ENCODE measurements at places on chromosomes 5 and 9.

DNA sequence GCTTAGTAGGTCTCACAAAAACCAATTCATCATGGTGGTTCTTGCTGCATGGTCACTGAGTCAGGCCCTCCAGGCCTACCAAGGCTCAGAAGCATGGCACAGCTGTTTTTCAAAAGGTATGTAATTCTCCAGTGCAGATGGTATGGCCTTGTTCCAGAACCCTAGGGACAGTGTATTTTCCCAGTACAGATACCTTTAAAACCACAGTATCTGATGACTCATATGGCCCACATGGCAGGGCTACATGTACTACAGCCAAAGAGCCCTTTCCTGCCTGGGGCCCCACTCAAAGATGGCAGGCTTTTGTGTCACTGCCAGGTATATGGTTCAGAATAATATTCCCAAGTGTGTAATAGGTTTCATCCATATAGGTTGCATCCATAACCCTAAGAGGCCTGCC lies 16.5 kb downstream of the CSF2 start:
- no peak for DNase-seq

GRCh38 chr9:2872250-2872930 lies 28.5 kb upstream of the PUM3 start:
- no peak for DNase-seq

GRCh38 chr5:61631438-61631941 lies 299.4 kb downstream of the ZSWIM6 start:
- DNase-seq = peak; percentile 23

GRCh38 chr5:69049151-69049550 lies 44.7 kb upstream of the SLC30A5 start:
- no peak for DNase-seq

DNA sequence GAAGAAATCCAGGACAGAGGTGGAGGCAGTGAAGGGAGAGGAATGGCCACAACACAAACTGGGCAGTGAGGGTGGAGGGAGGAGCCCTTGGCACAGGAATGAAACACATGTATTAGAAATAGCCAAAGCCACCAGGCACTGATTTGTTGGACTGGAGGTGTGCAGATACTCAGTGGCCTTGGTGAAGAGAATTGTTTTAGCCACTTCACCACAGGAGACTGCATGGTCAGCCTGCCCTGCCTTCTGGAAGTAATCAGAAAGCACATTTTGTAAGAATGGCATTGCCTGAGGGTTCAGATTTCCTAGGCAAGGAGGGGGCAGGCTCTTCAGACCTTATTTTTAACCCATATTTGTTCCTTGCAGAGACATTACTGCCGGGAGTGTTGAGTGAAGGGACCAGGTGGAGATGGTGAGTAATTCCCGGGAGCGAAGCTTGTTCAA lies 2.2 kb downstream of the SGCD start:
- DNase-seq = no peak

DNA sequence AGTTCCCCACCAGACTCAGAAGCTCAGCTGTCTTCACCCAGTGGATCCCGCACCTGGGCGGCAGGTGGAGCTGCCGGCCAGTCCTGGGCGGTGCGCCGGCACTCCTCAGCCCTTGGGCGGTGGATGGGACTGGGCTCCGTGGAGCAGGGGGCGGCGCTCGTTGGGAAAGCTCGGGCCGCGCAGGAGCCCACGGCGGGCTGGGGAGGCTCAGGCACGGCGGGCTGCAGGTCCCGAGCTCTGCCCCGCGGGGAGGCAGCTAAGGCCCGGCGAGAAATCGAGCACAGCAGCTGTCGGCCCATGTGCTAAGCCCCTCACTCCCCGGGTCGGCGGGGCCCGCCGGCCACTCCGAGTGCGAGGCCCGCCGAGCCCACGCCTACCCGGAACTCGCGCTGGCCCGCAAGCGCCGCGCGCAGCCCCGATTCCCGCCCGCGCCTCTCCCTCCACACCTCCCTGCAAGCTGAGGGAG lies 560.0 kb downstream of the BRINP1 start:
- DNase-seq = no peak

- DNase-seq = peak; percentile 80
Observed at GRCh38 chr9:81690251-81690851, 1.0 kb upstream of the TLE1 start.

GRCh38 chr9:28696960-28697359 lies 1123.7 kb upstream of the C9orf72 start:
- DNase-seq = no peak

GRCh38 chr5:39992617-39993202 lies 567.9 kb upstream of the DAB2 start:
- DNase-seq = no peak

GRCh38 chr5:133978943-133979342 lies 10.5 kb upstream of the C5orf15 start:
- no peak for DNase-seq

DNA sequence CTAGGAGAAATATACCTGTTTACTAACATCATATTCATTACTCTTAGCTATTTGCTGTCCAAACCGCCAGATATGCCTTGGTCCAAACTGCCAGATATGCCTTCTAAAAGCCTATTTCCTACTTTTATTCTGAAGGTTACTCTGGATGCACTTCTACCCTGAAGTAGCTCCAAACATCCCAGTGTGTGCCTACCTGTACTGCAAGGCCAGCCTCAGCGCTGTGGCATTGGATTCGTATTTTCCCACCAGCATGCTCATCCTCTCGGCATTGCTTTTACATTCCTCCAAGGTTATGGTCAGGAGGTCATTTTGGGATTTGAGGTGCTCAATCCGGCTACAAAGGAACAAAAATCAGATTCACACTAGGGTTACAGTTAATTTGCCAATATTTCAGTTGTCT lies 94.3 kb downstream of the DCP2 start:
- no peak for DNase-seq

DNA sequence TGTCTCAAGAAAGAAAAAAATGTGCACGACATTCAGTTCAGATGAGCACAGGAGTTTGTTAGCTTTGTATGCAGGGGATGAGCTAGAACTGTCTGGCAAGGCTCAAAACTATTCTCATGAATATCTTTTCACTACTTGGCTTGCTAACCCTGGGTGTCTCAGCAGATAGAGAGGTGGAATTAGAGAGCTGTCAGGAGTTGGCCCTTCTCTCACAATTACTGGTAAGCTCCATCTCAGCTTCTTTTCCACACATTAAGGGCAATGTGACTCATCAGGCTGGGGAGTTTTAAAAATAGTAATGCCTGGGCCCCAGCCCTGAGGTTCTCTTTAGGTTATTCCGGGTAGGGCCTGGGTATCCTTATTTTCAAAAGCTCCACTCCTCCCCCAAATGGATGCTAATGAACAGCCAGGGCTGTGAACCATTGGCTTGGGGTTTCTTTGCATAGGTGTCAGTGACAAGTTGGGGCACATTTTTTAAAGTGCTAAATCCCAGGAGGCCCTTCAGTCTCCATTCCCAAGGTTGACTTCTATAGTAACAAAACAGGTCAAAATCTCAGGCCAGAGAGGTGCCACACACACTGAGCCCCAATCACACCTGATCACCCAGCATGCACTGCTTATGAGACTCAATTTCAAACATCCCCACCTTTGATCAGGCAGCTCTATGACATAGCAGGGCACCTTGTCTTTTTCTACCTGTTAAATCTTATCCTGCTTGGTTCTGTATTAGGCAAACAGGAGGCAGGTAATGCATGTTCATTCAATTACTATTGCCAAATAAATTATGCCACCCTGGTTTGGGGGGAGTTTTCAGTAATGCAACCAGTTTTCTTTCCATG lies 239.7 kb upstream of the DAP start:
- no peak for DNase-seq

DNA sequence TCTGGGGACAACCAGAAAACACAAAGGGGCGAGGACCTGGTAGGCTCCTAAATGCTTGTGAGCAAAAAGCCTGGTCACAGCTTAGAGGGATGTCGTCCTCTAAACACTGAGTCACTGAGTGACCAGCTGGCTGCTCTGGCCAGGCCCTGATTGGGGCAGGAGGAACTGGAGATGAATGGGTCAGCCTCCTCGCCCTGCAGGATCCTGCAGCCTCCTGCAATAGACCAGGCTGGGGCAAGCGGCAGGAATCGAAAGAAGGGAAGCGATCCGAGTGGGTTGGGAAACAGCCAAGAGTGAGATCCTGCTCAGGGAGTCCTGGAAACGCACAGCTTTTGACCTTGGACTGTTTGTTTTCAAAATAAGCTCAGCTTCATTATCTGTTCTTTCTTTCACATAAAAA lies 34.1 kb upstream of the MSX2 start:
- no peak for DNase-seq

DNA sequence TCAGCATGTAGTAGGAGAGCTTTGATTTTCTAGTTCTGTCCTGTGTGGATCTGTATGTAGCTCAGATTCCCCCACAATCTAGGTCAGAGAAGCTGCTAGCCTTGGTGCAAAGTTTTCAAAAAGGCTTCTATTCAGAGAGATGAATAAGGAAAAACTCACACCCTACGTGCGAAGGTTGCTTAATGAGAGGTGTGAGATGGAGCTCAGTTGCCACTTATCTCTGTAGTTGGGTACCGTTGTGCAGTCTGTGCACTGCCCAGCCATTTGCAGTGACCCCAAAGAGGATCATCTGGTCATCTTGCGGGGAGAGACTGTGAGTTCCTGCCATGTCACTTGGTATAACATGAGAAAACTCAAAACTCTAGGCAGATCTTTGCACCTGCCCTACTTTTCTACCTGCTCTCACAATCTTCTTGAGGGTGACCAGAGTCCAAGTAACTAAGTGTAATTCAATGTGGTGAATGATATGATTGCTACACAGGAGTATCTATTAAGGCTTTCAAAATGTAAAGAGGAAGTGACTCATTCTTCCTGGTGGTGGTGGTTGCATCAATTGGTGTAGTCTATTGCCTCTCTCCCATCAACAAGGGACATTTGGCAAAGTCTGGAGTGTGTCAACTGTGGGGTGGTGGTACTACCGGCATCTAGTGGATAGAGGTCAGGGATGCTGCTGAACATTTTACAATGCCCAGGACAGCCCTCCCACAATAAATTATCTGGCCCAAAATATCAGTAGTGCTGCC lies 65.2 kb downstream of the TMC1 start:
- DNase-seq = peak; percentile 44

DNA sequence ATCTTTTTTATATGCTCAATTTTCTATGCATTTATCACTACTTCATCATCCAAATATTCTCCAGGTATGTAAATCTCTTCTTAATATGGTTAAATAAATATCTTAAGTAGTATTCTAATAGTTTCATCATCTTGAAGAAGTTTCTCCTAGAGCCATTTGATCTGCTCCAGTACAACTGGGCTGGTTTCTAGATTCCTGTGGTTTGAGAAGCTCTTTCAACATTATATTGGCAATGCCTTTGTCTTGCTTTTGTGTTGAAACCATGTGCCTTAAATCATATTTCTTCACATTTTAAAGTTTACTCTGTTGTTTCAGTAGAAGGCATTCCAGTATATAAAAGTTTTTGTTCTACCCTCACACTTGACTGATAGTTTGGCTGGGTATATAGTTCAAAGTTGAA lies 27.6 kb downstream of the MBLAC2 start:
- no peak for DNase-seq

DNA sequence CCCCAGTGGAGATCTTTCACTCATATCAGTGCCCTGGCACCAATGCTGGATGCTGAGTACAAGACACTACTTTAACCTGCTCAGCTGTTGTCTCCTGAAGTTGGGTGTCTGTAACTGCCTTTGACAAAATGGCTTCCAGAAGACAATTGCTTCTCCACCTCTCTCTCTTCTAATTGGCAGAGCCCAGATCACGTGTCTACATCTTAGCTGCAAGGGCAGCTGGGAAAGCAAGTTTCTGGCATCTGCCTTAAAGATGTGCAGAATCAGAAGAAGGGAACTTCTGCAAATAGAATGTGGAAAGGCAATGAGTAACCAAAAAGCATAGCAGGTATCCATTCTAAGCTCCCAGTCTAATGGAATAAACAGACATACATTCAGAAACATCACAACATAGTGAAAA lies 81.1 kb downstream of the PDZD2 start:
- no peak for DNase-seq

DNA sequence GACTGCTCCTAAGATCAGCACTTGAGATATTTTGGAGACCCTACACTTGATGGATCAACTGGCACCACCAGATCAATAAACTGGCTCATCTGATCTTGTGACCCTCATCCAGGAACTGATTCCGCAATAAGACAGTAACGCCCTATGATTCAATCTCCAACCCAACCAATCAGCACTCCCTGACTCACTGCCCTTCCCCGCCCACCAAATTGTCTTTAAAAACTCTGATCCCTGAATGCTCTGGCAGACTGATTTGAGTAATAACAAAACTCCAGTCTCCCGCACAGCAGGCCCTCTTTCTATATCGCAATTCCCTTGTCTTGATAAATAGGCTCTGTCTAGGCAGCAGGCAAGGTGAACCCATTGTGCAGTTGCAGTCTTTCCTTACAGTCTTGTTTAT lies 677.0 kb downstream of the LRRC70 start:
- no peak for DNase-seq

GRCh38 chr5:159498630-159499029 lies 168.3 kb upstream of the IL12B start:
- no peak for DNase-seq

GRCh38 chr9:37905776-37906175 lies 1.8 kb upstream of the SLC25A51 start:
- DNase-seq = no peak

- no peak for DNase-seq
Observed at GRCh38 chr9:125829743-125830142, 82.6 kb downstream of the PBX3 start.

- DNase-seq = no peak
Observed at GRCh38 chr9:15246708-15247107, 60.3 kb downstream of the TTC39B start.

DNA sequence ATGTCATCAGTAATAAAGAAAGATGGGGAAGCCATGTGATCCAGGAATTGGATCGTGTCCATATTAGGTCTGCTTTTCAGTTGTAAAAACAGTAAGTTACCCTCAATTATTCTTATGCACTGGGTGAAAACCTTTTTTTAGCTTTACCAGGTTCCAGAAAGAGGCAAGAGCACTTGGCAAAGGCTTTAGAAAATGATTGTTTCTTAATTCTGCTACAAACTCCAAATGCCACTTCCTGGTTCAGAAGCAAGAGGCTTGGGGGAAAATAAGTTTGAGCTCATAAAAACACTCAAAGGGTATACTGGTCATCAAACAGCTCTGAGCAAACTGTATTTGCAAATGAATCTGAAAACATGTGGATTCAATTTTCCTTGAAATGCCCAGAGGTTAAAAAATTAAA lies 615.6 kb downstream of the EBF1 start:
- no peak for DNase-seq

GRCh38 chr9:134526584-134527477 lies 114.8 kb upstream of the COL5A1 start:
- no peak for DNase-seq

DNA sequence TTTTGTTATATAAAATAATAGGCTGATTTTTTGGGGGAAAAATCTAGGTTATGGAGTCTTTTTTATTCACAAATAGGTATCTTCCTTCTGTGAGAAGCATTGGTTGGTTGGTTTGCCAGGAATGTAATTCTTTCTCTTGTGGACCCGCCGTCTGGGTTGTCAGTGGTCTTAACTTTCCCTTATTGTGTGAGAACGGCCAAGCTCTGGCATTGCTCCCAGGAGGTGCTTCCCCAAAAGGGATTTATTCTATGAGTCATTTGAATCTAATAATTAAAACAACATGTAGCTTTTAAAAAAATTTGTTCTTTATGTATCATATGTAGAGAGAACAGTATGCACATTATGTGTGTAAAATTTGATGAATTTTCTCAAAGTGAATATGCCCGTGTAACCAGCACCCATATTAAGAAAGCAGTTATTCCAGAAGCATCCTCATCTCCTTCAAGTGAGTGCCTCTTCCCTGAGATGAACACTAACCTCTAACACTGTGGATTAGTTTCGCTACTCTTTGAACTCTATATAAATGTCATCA lies 114.4 kb downstream of the MAST4 start:
- DNase-seq = no peak
